ENCODE measurements at places on chromosomes 16 and 17.

DNA sequence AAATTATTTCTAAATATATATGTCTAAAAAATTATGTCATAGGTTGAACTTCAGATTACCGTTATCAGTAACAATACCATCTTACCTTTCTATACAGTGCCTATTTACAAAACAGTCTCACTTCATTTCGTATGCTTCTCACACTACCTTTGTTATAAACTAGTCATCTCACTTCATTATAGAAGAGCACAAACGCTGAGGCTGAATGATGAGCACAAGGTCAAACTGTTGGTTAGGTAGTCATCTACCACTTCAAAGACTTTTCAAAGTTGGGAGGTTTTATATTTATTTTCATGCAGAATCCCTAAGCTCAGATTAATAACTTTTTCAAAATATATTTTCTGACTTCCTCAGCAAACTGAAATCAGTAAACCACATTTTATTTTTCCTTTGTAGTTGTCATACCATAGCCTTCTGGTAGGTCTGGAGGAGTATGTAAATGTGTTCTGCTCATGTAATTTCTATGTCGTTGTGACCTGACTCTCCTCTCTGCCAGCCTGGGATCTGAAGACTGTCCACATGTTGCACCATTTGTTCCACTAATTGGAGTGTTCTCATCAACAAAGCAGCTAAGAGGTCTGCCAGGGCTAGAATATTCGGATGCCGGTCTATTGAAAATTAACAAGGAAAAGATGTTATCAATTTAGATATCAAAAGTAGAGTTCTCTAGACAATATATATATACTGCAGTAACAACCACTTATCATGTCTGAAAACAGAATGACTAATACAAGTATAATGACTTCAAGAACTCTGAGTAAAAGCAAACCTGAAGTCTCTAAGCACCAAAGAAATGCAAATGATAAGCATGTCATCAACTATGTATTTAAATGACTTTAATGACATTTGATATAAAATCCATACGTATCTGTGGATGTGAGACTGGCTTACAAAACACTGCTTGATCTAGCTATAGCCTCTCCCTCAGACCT lies 73.9 kb downstream of the CEP95 start:
- no peak for DNase-seq

GRCh38 chr17:67441052-67441895 lies 64.2 kb downstream of the PITPNC1 start:
- peak; percentile 34 for DNase-seq

DNA sequence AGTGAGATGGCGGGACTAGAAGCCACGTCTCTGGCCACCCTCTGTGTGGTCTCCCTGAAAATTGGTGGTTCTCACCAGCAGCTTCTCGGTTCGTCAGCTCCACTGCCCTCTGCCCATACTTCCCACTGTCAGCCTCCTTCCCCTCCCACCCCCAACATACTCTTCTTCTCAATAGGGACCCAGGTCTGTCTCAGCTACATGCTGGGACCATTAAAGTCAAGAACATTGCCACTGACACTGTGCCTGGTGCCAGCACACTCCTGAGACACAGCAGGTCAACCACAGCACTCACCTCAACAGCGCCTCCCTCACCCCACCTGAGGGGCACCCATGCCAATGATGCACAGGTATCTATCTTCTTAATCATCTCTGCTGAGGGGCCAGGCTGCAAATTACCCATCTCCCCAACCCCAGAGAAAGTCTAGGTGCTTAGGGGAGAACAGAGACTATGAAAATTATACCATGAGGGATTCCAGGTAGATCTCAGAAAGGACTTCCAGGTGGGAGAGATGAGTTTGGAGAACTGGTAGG lies 1.3 kb downstream of the PLXDC1 start:
- no peak for DNase-seq

DNA sequence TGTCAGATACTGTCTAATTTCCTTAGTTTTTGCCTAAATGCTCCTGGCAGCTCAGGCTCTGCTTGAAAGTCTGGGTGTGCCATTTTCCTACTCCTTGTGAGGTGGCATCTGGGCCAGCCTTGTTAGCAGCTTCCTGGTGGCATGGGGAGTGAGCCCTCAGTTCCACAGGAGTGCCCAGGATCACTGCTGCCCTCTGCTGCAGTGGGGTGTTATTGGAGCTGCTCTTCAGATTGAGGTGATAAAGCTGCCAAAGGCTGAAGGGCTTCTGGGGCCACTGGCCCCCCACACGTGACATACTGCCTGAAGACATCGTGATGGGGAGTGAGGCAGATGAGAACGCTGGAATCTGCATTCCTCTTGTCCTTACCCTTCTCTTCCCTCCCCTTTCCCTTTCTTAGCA lies 27.4 kb downstream of the CEP95 start:
- no peak for DNase-seq

GRCh38 chr17:70629902-70630301 lies 460.6 kb downstream of the KCNJ2 start:
- DNase-seq = no peak

- DNase-seq = no peak
Observed at GRCh38 chr16:75011634-75012307, 12.9 kb downstream of the ZNRF1 start.

DNA sequence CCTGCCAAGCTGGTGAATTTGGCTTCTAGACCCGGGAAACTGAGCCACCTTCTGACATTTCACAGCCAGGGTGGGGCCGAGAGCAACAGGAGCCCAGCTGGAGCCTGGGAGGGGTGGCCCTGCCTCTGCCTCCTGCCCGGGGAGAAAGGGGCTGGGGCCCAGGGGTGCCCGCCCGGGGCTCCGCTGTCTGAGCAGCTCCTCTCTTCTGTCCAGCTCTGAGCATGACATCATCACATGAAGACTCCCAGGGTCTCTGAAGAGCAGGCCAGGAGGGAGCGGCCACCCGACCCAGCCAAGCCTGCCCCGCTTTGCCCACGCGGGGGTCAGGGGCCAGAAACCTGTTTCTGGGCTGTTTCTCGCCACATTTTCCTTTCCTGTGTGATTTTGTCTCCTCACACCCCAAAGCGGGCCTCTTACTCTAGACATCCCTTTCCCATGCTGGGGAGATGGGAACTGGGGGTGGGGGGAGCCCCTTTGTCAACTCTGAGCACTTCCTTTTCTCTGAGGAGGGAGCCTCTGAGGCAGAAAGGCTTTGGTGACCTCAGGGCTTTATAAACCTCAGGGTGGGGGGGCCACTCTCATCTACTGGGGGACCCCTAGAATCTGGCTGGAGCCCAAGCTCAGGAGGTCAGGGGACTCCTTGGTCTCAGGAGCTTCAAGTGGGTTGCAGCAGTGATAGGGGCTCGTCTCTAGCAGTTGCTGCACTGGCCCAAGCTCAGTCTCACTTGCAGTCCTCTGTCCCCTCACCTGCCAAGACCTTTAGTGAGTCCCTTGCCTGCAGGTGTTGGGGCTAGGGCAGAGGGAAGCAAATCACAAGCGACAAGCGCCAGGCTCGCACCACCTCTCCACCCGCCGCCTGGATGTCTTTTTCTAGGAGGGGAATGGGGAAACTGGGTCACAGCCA lies 7.6 kb downstream of the UBALD2 start:
- DNase-seq = peak; percentile 55

GRCh38 chr17:77690271-77691161 lies 268.0 kb upstream of the TNRC6C start:
- no peak for DNase-seq

GRCh38 chr17:15361151-15361550 lies 19.8 kb upstream of the TEKT3 start:
- DNase-seq = no peak

DNA sequence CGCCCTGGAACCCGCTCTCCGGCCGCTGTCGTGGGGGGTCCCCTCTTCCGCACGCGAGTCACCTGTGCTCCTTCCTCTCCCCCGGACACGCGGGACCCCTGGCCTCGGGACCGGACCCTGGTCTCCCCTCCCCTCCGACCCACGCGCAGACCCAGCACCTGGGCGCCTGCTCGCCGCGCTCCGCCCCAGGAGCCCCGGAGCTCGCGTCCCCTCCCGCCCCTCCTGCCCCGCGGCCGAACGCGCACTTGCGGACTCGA lies 762 bp downstream of the RAB40B start:
- DNase-seq = no peak

- no peak for DNase-seq
Observed at GRCh38 chr17:44940317-44940716, 7.3 kb downstream of the KIF18B start.

GRCh38 chr17:15660077-15660476 lies 24.0 kb downstream of the TRIM16 start:
- no peak for DNase-seq

DNA sequence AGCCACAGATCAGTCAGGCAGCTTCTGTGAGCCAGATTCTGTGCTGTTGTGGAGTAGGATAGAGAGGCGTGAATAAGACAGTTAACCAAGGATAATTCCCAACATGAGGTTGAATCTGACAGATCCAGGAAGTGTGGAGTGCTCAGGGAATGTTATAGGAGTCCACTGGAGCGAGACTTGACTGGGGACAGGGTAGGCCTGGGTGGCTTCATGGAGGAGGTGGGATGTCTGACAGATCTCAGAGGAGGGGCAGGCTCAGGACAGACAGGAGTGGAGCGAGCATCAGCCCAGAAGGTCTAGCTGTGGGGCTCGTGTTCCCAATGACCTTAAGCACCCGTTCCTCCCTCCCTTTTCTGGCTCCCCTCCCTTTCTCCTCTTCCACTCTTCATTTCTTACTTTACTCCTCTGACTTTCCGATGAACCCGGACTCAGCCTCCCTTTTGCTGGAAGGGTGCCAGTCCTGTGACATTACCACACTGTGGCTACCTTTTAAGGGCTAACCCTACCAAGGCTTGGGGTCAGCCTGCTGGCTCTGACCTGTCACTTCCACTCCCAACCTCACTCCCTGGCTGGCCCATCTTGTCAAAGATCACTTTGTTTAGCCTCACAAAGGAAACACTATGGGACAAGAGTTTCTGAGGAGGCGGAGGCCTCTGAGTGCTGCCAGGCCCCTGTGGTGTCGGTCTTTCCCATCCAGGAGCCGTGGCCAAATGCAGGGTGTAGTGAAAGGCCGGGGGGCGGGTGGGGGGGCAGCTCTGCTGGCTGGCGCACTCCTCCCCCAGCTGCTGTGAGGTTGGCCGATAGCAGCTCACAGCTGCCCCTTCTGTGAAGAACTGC lies 28.5 kb upstream of the EFCAB13 start:
- no peak for DNase-seq

- DNase-seq = peak; percentile 90
Observed at GRCh38 chr17:7329374-7329996, 350 bp upstream of the NEURL4 start.

DNA sequence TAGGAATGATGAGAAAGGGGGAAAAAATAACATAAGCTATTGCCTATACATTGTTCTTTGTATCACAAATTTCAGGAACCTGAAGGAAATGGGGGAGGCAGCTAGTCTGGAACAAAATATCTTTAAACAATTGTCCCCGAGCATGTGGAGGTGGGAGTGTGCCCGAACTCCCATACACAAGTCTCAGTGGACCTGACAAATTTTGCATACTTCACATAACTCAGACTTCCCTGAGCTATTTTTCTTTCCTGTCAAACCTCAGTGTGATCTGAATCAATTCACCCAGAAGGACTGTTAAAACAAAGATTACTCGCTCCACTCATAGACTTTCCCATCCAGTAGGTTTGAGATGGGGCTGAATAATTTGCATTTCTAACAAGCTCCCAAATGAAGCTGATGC lies 1.6 kb upstream of the XPO6 start:
- DNase-seq = no peak

GRCh38 chr17:64781014-64781756 lies 119.1 kb upstream of the SMURF2 start:
- no peak for DNase-seq

- no peak for DNase-seq
Observed at GRCh38 chr16:88649195-88649923, 1.5 kb downstream of the CYBA start.

- no peak for DNase-seq
Observed at GRCh38 chr17:67506966-67507365, 129.9 kb downstream of the PITPNC1 start.

GRCh38 chr16:71712501-71712900 lies 12.0 kb downstream of the PHLPP2 start:
- DNase-seq = no peak

DNA sequence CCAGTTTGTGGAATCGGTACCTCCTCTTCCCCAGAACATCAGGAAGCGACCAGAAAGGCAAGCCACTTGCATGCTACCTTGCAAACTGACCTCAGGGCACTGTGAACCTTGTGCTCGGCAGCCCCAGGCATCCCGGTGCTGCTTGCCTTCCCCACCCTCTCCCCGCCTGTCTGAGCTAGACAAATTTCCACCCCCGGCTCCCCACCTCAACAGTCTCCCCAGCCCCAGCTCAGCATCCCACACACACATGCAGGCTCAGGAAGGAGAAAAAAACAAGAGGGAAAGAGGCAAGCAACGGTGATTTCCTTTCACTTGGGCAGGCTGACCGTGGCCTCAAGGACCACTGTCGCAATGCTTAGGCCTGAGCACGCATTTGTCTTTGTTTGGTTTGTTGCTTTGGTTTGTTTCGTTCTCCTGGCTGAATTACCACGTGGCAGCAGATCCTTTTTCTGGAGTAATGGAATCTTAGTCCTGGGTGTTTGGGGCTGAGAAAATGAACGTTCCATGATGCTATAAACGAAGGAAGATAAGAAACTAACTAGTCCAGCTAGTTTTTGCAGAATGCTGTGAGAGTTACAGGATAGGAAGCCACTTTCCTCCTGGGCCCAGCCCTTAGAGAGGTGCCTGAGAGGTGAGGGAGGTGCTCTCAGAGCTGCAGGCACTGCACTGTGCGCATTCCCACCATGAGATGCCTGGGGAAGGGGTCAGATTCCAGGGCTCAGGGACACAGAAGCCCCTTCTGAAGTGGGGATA lies 27.9 kb downstream of the SDK2 start:
- no peak for DNase-seq

DNA sequence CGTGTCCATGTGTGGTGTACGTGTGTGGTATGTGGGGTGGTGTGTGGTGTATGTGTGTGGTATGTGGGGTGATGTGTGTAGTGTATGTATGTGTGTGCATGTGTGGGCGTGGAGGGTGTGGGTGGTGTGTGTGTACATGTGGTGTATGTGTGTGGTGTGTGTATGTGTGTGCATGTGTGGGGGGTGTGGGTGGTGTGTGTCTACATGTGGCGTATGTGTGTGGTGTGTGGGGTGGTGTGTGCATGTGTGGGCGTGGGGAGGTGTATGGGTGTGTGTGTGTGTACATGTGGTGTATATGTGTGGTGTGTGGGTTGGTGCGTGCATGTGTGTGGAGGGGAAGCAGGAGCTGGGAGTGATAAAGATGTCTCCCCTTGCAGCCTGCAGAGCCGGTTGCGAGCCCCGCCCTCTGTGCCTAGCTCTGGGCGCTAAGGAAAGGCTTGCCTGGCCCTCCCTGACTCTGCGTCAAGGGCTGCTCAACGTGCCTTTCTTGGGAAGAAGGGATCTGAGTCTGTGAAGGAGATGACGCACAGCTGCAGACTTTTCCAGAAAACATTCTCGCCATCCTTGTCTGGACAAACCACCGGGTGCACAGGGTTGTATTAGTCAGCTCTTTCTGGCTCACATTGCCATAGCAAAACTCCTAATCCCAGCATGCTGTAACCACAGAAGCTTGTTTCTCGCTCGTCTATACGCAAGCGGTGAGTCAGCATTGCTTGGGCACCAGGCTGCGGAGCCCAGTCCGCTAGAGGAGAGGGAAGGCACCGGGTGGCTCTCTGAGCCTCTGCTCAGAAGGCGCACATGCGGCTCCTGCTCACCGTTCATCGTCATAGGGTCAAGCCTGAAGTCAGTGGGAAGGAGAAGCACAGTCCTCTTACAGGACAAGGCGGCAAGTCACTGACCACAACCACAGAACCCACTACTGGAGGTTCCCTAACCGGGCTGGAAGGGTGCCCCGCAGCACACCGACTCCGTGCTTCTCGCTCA lies 2.0 kb upstream of the CD300H start:
- no peak for DNase-seq

Data from activated CD4-positive, CD25-positive, alpha-beta regulatory T cell (primary cell).